ENCODE measurements at places on chromosomes 4 and X.

DNA sequence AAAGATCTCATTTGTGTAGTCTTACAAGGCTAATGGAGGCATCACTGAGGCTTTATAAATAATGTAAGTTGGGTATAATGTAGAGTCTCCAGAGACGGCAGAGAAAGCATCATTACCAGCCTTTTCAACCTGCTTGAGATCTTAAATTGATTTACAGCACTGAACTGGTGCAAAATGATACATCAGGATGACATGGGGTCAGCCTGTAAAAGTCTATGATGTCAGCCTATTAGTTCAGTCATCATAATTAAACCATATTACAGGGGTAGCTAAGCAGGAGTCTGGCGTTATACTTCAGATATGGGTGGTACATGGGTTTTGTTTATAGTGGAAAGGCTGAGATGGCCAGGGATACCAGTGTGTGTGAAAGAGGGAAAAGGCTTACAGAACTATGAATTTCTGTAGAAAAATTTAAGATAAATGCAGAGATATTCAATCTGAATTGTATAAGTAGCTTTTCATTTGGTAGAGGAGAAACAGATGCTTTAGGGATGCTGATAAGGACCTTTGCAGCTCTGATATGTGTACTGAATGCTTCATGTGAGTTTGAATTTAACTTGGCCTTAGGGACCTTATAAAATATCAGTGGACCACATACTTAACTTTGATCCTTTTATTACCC is 2.7 kb downstream of the SMAD1 start:
- DNase-seq: no peak

- DNase-seq: no peak
These were observed 116.7 kb downstream of the AMELX start for GRCh38 chrX:11409957-11410356.

DNA sequence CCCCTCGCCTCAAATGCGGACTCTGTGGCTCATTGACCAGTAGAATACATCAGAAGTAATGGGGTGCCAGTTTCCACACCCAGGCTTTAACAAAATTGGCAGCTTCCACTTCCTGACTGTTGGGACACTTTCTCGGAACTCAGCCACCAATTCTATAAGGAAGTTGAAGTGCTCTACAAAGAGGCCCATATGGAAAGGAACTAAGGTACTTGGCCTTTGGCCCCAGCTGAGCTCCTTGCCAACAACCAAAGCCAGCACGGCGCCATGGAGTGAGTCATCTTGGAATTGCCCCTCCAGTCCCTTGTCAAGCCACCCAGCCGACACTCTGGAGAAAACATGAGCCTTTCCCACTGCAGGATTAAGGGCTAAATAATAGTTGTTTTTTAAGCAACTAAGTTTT is 262.2 kb upstream of the INTU start:
- no peak for DNase-seq

DNA sequence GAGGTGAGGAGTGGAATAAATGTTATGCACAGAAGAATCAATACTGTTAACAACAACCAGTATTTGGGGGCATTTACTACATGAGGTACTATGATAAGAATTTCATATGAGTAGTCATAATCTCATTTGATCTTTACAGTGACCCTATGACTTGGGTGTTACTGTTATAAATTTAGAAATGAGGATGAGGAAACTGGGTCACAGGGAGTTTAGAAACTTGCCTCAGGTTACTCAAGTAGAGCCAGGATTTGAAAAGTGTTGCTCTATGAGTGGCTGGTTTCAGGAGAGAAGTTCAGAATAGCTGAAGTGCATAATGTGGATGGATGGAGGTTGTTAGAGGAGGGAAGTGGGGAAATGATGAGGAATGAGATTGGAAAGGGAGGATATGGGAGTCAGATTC is 16.6 kb upstream of the DDIT4L start:
- DNase-seq: no peak

GRCh38 chr4:125389713-125390112 is 75.0 kb downstream of the FAT4 start:
- no peak for DNase-seq

- no peak for DNase-seq
These were observed 42.1 kb upstream of the ANKRD50 start for GRCh38 chr4:124754681-124755080.

GRCh38 chr4:13160920-13161319 is 323.2 kb downstream of the RAB28 start:
- no peak for DNase-seq

- no peak for DNase-seq
These were observed 121.3 kb downstream of the HS6ST2 start for GRCh38 chrX:132837126-132837525.

GRCh38 chrX:22060415-22061280 is 28.5 kb downstream of the PHEX start:
- no peak for DNase-seq

DNA sequence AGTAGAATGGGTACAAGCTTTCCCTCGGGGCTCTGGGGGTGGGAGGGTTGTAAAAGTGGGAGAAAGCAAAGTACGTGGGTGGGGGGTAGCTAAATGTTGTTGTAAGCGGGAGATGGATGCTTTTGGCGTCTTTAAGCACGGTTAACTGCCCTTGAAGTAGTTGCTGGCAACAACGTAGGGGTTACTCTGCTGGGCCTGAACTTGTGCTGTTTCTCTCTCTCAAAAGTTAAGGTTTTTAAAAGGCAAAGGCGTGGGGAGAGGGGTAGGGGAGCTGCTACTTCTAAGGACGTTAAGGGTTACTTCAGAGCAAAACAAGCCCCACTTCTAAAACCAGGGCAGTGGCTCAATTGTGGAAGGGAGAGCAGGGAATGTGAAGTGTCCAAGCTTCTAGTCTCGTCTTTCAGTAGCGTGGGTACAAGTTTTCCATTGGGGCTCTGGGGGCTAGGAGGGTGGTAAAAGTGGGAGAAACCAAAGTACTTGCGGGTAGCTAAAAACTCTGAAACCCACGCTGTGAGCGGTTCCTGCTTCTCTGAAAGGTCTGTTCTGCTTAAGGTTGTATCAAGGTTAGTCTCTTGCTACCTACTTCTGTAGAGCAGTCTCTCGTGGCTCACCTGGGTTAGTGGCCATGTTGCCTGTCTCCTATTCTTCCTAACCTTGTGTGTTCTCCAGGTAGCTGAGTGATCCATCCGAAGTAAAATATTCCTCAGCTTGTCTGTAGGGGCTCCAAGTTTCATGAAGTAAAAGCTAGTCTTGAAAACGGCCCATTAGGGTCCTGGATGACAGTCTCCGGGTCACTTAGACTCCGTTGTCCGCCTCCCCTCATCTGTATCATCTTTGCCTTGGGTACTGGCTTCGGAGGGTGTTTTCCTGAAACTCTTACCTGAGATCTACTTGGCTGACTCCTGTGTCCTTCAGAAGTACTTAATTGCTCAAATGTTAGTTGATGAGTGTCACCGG is 1.7 kb upstream of the WDR1 start:
- no peak for DNase-seq

- no peak for DNase-seq
These were observed 30.9 kb upstream of the CDKN2AIP start for GRCh38 chr4:183413234-183414200.

DNA sequence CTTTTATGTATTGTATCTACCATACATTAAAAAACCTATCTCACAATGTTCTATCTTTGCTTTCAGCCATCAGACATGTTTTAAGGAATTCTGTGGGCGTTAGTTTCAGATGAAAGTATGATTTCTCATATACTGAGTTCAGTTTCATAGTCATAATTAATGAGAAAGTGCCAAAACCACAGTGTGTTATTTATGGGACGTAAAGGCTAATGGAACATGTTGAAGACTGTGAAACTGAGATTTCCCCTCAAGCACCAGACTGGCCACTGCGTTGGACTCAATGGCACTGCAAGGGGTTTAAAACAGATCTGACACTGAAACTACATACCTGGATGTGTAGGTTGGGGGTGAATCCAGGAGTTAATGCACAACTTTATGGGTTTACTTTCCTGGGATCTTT is 32.0 kb downstream of the F8 start:
- no peak for DNase-seq

DNA sequence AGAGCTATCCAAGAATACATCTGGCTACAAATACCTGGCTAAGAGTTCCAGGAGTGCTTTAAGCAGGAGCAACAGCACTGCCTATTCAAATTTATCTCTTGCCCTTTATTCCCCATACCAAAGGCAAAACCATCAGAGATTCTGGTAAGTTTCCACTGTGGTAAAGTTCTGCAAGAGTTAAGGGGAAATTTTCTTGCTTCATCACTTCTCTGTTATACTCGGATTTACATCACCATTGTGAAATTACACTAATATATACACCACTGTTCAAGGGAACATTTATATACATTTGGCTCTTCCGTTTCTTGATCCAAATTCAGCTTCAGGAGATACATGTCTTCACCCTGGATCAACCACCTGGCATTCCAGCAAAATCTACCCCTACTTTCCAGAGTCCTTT is 70.8 kb upstream of the PTPN13 start:
- no peak for DNase-seq

GRCh38 chr4:74418063-74418670 is 26.8 kb upstream of the AREG start:
- no peak for DNase-seq

DNA sequence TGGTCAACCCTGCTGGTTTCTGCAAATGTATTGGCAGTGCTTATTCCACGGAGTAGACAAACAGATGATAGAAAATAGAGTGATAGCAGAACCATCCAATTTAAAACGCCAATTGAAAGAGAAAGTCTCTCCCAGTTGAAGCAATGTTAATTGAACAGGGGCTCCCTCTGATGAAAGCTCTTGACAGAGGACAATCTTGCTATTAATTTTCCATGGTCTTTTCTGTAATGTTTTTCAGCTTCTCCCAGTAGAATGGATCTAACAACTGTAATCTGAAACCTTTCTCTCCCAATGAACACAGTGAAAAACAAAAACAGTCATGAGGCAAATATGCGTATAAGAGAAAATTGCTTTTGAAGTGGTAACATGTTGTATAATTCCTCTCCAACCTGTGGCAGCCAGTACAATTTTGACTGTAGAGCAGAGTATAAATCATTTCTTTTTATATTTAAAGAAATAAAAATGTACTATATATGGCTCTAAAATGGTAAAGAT is 225.1 kb upstream of the GALNTL6 start:
- no peak for DNase-seq

DNA sequence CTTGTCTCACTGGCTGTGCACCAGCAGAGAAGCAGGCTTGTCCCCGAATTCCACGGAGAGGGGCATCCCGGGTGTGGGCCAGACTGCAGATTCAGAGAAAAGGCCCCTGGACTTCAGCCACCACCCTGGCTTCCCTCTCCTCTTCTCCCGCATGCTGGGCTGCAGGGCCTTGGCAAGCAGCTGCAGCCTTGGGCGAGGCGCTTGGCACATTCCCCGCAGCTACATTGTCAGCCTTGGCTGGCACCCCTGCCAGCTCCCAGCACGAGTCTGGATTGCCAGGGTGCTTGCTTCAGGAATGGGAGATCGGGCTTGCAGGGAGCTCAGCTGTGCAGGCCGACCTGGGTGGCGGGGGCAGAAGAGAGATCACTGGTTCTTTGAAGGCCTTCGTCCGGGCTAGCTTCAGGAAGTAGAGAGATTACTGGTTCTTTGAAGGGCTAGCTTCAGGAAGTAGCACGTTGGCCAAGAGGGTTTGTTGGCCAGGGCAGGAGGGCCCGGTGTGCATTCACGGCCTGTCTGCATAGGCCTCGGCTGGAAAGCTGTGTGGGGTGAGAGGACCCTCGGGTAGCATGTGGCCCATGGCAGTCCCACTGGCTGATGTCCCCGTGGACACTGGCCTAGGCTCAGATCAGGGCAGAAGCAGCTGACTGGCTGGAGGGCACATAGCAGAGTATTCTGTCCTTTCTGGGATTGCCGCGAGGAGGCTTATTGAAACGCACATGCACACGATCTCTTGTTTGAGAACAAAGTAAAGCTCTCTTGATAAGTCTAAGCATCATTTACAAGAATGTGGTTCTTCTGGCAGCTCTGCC is 2.7 kb downstream of the ABCD1 start:
- no peak for DNase-seq

GRCh38 chr4:101037249-101037648 is 310.1 kb downstream of the PPP3CA start:
- no peak for DNase-seq

DNA sequence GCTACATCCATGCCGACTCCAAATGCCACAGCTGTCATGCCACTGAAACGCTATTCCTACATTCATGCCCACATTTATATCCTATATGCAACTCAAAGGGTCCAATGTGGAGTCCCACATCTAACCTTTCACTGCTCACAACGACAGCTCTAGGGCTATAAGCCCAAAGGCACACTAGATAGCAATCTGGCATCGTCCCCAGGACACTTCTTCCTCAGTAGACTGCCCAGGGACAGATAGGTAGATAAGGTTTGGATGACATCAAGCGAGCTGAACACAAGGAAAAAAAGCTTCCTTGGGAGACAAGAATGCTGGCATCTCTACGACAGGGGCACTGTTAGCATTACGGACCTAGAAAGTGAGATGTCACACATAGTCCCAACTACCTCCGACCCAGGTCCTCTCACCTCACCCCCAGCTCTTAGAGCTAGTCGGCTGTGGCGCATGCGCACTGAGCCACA is 685 bp downstream of the RAB9B start:
- DNase-seq: no peak

DNA sequence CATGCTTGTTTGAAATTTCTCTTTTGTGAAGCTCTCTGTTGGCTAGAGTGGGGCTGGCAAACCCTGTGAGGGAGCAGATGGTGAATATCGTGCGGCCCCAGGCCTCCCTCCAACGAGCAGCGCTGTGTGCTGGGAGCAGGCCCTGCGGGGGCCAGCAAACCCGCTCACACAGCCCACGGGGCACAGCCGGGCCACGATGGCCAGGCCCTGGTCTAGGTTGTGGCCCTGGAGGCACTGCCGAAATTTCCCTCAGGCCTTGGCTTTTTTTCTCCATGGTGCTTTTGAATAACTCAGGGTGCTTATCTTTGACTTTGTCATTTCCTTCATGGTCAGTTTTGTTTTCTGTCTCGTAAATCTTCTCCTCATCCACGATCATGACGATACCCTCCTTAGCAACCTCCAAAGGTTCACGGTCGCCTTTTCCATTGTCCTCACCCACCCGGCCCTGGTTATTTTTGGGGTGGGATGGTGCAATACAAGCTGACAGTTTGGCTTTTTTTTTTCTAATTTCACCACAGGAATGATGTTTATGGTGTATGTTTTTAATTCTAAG is 20.7 kb downstream of the PCGF3 start:
- no peak for DNase-seq

- DNase-seq: no peak
These were observed 15.2 kb downstream of the HSD17B11 start for GRCh38 chr4:87375719-87376291.

DNA sequence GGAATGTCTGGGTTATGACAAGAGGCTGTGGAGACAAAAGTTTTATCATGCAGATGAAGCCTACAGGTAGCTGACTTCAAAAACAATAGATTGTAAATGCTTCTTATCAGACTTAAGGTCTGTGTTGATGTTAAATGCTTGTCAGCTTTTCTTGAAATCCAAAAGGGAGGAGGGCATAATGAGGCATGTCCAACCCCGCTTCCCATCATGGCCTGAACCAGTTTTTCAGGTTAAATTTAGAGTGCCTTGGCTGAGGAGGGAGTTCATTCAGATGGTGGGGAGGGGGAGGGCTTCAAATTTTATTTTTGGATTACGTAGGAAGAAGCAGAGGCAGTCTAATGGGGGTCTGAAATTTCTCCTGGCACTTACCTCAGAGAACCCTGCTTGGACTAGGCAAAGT is 207.7 kb upstream of the HDX start:
- no peak for DNase-seq
